Pancreas (tissue), 10 donors: ENCODE measurements at places on chromosomes 16 and 17. TPM values are rescaled to one million over a fixed set of nuclear protein-coding genes. Genes with fewer than 3 reads are reported as not detected.

- DNase-seq: no peak
Measured at GRCh38 chr17:83123896-83124801, 44.7 kb downstream of the METRNL start.

GRCh38 chr17:35001549-35001948 lies 21.2 kb downstream of the LIG3 start:
- DNase-seq: no peak

GRCh38 chr17:73316919-73317505 lies 5.2 kb upstream of the CDC42EP4 start:
- DNase-seq: no peak

GRCh38 chr17:72104863-72105234 lies 16.0 kb upstream of the SOX9 start:
- DNase-seq: no peak

DNA sequence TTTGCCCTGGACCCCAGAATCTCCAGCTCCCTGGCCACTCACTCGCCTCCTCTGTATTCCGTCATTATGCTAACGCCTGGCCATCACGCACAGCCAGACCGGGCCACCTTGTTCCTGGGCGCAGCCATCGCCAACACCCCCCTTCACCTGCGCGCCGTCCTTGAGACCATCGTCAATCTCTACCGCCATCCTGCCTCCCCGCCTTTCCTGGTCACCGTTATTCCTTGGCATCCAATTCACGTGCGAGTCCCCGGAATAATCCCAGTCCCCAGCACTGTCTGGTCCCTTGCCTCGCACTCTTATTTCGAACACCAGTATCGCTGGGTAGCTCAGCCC lies 541 bp downstream of the VKORC1 start:
- DNase-seq: peak; percentile 60

GRCh38 chr17:42184713-42185620 lies at the start of gene HCRT:
Gene HCRT (minus strand): TSS chr17:42185452. CDS start chr17:42185365, 87 bp downstream.
- no peak for DNase-seq

SLC5A11 gene
- polyA plus RNA-seq: 0.08 TPM

SLFN5 gene
- 1.9 TPM for polyA plus RNA-seq

ITGB3 gene
- 0.72 TPM for polyA plus RNA-seq
